Esophagus mucosa (tissue), 1 donor: ENCODE measurements at places on chromosomes 1 and 21.

DNA sequence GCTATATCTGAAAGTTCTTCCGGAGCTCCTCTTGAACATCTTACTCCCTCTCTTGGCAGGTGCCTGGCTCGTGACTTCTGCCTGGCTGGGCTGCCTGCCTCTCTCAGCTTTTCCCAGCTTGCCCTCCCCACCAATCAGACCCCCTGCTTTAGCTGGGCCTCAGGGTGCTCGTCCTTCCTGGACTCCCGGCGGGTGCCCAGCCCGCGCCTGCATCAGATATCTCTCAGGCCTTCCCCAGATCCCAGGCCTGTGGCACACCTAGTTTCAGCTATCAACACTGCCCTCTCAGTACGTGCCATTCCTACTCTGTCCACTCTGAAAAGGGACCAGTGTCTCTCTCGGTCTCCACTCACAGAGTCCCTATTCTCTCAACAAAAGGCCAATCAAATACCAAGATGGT is 96.5 kb upstream of the CLDN14 start:
- no peak for ATAC-seq

DNA sequence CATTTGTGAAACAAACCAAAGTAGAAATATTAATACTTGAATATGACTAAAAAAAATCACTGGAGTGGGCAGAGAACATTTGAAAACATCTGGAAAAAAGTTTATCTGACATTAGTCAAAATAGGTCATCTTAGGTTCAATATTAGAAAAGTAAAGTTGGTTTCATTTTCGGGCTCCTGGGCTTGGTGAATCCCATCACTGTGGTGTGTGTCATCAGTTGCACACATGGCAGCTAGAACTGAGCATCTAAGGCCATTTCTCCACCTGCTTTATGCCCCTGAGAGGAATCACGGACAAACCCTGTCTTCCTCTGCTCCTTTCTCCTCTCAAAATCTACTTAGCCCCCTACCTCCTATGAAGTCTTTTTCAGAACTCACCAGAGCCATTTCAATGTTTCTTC is 5.4 kb downstream of the HSD11B1 start:
- no peak for ATAC-seq

DNA sequence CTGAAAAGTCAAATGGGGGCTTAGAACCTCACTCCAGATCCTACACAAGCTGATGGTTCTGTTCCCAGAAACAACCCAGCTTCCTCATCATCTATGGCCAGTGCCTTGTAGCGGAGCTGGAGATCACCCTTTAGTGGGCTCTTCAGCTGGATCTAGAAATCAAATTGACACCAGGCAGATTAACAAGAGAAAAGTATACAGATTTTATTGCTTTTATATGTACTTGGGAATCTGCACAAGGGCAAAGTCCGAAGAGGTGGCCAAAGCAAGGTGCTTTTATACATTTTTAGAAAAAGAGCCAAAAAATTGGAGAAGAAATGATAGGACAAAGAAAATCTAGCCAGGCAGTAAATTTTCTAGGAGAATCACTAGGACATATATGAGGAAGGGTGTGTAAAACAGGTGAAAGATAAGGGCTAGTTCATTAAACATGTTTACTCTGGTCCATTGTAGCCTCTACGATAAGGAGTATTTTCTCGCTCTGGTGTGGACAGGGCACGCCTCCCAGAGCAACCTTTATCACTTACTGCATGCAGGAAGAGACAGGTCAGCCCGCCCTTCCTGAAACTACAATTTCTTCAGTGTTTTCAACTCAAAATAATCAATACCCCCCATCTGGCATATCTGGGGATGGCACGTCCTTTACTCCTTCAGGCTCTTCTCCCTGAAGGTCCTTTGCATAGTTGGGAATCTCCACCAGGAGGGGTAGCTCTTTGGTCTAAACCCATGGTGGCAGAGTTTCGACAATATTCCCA is 14.0 kb upstream of the LGALS8 start:
- no peak for ATAC-seq

DNA sequence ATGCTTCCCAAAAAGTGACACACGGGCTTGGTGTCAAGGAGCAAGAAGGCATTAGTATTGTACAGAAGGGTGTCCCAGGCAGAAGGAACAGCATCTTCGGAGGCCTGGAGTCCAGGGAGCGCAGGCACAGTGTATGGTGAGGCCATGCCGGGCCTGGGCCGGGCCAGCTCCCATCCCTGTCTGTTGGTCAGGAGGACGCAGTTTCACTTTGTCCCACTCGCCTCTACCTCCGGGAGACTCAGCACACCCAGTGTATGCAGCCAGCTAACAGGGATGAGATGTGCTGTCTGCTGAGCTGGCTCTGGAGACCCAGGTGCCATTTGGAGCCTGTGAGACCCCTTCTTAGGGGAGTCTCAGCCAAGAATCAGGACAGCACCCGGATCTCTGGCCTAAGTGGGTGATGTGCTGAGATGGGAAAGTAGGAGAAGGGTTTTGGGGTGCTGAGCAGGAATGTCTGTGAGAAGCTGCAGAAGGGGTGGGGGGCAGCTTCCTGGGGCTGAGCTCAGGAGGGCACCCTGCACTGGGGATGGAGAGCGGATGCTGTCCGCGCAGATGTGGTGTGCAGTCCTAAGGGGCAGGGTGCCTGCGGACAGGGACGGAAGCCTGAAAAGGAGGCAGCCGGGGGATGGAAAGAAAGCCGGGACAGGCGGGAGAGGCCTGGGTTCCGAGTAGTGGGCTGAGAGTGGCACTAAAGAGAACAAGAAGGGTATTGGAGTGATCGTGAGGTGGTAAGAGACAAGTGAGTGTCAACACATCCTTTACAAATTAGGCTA is 25.7 kb downstream of the DMRTB1 start:
- no peak for ATAC-seq

DNA sequence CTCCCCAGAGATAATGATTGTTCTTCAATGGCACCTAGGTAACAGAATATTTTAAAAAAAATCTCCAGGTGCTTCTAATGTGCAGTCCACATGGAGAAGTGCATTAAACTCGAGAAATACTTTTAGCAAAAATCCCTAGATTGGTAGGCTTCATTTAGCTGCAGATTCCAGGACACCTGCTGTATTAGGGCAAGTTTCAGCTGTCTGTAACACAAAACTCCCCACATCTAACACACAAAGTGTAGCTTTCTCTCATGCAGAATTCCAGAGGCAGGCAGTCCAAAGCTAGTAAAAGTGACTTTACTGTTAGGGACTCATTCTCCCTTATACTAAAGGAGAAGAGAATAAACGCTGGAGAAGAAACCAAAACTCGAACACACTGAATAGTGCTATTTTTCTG is 1414.3 kb upstream of the B3GALT2 start:
- ATAC-seq: no peak

- no peak for ATAC-seq
These were observed 13.8 kb downstream of the NPHP4 start for GRCh38 chr1:5978452-5978851.

- ATAC-seq: no peak
These were observed 40.3 kb upstream of the CNTN2 start for GRCh38 chr1:205002705-205003104.

DNA sequence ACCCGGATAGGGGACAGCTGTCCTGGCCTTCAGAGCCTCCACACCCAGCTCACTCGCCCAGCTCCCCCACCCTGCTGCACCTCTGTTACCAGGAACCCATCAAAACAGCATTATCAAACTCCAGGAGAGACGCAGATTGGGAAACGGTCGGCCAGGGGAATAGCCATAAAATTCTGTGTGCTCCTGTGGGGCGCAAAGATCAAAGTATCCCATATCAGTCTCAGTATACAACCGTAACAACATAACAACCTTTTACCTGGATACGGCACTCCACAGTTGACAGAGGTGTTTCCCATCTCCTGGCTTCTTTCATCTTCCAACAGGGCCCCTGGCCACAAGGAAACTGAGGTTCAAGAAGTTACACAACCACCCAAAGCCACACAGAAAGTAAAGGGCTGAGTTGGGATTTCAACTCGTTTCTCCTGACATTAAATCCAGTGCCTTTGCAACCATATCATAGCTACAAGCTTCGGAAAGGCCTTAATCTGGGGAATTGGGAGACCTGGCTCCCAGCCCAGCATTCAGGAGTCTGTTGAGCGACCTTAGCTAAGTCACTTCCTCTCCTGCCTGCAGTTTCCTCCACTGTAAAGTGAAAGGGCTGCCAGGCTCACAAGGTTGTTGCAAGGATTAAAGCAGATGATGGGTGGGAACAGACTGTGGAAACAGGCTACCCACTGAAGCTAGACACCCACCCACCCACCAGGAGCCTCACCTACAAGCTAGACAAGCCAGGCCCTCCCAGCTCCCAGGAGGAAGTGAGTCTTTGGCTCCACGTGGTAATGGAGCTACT is 8.1 kb upstream of the EPHB2 start:
- ATAC-seq: no peak

GRCh38 chr1:200143347-200143746 is 115.8 kb downstream of the NR5A2 start:
- no peak for ATAC-seq

DNA sequence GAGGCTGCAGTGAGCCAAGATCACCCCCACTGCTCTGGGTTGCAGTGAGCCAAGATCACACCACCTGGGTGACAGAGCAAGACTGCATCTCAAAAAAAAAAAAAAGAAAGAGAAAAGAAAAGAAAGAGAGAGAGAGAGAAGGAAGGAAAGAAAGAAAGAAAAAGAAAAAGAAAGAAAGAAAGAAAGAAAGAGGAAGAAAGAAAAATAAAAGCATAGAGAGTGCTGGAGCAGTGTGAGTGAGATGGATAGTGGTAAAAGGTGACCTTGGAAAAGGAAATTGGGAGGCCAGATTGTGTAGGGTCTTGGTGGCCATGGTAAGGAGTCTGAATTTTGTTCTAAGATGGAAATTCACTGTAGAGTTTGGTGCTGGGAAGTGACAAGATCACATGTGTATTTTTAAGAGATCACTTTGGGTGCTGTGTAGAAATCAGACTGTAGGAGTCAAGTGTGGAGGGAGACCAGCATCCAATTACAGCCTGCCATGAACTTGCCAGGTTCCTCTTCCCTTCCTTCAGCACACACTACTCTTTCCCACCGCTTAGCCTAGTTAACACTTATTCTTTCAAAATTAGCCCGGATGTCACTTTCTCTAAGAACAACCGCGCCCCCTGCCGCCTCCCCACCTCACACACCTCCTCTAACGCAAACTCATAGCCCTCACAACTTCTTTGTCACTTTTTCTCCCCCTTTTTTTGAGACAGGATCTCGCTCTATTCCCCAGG is 17.9 kb downstream of the MTX1 start:
- peak; percentile 43 for ATAC-seq

- ATAC-seq: no peak
These were observed 33.0 kb upstream of the PRRX1 start for GRCh38 chr1:170630977-170631376.

DNA sequence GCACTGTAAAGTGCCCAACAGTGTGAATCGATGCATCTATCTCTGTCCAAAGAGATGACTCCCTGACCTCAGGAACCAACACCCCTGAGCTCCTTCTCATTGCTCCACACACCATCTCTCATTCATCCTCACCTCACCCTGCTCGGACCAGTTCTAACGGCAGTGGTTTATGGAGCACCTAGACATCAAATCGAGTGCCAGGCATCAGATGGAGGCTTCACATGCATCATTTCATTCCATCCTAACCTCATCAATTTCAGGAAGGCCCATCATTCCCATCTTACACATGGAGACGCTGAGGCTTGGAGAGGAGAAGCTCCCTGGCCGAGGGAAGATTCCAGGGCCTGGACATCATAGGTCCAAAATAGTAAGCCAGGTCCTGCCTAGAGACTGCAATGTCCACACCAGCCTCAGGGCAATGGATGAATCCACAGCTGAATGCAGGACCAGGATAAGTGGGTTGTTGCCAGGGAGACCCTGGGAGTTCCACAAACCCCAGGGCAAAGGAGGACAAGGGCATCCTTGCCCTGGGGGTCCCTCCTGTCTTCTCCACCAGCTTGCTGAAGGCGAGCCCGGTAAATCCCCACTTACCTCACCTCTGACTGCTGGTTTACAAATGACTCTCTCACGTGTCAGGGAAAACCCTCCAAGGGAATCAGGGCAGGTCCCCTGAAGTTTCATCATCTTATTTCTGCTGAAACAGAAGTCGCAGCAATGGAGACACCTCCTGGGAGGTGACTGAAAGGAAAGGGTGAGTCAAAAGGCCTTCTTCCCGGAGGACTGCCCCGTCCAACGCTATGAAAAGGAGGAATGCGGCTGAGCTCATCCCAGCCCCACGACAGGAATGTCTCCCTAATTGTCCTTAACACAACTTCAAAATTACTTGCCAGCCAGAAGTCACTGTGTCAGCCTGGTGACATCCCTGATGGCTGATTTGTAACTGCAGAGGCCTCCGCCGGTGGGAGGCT is 9.0 kb upstream of the IFFO2 start:
- peak; percentile 60 for ATAC-seq

DNA sequence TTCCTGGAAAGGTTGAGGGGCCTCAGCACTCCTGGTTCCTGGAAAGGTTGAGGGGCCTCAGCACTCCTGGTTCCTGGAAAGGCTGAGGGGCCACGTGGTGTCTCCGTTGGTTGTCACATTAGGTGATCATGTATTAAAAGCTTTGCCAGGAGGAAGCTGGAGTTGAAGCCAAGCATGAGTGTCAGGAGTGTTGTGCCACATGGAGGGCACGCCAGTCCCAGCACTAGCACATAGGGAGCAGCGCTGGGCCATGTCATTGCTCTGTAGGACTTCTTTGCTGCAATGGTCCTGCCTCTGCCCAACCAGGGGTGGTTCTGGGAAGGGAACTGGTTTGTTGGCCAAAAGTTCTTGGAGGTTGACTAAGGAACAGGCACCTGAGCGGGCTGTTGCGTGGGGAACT is 13.3 kb downstream of the ATP5PO start:
- ATAC-seq: peak; percentile 30

DNA sequence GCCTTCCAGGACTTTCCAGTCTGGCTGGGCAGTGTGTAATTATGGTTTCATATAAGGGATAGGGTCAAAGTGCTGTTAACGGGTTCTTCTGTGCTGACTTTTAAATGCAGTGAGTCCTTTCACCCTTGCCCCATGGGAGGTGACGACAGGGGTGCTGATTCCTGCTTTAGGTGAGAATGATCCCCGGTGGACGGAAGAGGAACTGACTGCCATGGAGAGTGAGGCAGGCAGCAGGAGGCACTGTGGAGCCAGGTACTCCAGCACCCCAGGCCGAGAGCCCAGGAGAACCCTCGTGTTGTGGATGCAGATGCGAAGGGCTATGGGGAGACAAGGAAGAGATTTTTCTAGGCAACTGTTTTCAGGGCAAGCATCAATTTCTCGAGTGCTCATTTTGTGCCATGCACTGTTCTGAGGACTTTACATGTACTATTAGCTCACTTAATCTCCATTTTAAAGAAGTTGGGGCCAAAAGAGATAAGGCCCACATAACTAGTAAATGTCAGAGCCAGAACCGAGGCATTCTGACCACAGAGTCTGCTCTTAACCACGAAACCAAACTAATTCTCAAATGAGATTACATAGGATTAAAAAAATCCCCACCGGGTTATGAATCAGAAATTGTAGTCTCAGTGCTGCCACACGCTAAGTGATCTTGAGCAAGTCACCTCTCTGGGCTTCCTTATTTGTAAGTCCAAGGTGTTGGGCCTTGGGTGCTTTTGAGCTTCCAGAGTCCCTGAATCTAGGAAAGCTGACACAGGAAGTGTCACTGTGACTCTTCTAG is 28.2 kb downstream of the STPG1 start:
- ATAC-seq: peak; percentile 54

DNA sequence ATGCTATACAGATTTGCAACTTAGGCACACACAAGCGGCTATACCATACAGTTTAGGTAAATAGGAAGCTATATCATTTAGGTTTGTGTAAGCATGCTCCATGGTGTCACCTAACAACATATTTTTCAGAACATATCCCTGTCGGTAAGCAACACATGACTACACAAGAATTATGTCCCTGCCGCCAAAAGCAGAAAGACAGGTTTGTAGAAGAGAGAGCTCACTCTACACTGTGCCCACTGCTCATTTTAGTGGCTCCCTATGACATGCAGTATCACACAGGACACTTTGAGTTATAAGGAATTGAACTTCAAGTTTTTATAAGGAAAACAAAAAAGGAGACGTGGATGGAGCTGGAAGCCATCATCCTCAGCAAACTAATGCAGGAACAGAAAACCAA is 132.5 kb upstream of the KAZN start:
- peak; percentile 46 for ATAC-seq
